Myocyte (in vitro differentiated cells): ENCODE measurements at places on chromosomes 1 and 21.

GRCh38 chr1:89739013-89739843, 81.6 kb upstream of the LRRC8D start:
- no peak for DNase-seq

- peak; percentile 52 for DNase-seq
These were observed 95.9 kb downstream of the RASAL2 start for GRCh38 chr1:178189814-178190213.

- DNase-seq, result no peak
These were observed 34.1 kb downstream of the OR2G3 start for GRCh38 chr1:247639381-247639981.

DNA sequence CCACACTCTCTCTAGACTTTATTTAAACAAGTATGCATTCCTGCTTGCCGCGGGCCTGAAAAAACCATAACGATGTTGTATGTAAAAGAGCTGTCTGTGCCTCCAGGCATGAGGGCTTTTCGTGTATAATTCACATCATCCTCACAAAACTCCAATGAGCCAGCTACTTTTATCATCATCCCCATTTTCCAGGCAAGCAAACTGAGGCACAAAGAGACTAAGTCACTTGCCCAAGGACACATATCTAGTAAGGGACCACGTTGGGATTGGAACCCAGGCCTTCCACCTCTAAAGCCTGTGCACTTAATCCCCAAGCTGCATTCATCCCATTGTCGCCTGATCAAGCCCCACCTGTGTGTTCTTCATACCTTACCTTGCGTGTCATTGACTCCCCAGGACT, 226.9 kb downstream of the KAZN start:
- no peak for DNase-seq

DNA sequence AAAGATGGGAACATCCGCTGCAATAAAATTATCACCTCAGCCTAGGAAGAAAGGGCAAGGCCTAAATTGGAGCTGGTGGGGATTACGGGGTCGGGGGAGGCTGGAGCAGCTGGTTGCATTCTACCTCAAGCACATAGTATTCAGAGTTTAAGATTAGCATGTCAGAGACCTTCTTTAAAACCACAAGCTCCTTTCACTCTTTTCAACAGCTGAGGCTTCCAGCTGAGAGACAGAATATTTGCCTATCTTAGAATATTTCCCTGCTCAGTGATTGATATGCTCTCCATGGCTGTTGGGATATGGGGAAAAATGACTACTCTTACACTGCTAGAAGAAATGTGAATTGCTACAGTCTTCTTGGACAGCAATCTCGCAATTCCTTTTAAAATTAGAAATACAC, 248.6 kb downstream of the TBX15 start:
- DNase-seq, result peak; percentile 66

- no peak for DNase-seq
These were observed 126.3 kb upstream of the TMPRSS2 start for GRCh38 chr21:41634211-41634694.

DNA sequence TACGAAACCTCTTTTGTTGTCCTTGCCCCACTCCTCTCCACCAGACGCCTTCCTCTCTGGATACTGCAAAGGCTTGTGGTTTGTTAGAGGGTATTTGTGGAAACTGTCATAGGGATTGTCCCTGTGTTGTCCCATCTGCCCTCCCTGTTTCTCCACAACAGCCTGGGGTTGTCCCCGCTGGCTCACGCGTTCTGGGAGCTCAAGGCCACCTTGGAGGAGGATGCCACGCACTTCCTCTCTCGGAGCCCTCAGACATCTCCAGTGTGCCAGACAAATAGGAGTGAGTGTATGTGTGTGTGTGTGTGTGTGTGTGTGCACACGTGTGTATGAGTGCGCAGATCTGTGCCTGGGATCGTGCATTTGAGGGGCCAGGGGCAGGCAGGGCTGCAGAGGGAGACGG, 37.6 kb upstream of the IL19 start:
- no peak for DNase-seq

GRCh38 chr1:54751426-54751825, 12.9 kb downstream of the PARS2 start:
- no peak for DNase-seq

- no peak for DNase-seq
These were observed 79.1 kb downstream of the TPR start for GRCh38 chr1:186295980-186296379.

DNA sequence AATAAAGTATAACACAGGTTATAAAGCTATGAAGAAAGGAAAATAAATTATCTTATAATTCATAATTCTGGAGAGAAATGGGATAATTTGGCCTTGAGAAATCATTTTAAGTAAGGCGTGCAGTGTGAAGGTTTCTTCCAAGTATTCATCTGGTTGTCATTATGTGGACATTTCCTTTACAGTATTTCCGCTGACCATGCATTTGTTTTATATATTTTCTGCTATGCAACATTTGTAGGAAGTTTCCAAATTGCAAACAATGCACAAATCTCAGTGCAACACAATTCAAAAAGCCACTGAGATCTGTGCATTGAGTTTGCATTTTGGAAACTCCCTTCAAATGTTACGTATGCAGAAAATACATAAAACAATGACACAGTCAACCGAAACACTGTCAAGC, 17.8 kb downstream of the ZNF670 start:
- DNase-seq, result no peak

DNA sequence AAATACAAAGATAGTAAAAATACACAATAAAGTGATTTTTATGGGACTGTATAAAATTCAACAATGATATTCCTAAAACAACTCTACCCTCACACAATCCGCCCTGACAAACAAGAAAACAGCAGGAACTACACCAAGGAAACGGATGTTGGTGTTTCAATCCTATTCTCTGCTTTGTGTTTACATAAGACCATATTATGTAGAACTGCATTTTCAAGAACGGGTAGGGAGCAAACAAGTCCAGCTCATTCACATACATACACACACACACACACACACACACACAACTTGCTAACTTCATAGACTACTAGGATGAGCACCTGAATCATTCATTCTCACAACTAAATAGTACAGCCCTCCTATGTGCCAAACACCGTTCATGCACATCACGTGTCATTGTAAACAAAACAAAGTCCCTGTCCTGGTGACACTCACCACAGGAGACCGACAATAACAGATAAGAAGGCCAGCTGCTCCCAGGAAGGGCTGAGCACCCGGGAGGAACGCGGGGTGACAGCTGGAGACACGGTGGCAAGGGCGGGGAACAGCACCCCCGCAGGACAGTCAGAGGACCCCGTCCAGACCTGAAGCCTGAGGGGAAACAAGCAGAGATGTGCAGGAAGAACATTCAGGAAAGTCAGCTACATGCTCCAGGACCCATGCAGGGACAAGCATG, 43.0 kb downstream of the NPHP4 start:
- DNase-seq, result peak; percentile 69

DNA sequence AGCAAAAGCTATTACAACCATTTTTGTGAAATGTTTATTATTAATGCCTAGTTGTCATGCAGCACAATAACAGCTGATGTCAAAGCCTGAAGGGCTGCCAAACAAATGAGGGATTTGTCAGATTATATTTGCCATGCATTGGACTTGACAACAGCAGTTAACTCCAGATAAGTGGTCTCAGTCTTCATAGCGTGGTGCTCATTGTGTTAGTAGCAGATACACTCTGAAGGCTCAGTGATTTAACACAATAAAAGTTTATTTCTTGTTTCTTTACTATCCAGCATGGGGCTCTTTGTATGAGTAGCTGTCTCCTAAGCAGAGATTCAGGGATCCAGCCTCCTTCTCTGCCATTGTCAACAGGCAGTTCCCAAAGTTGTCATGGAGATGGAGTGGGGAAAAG, 76.0 kb upstream of the PTGFRN start:
- DNase-seq, result no peak

DNA sequence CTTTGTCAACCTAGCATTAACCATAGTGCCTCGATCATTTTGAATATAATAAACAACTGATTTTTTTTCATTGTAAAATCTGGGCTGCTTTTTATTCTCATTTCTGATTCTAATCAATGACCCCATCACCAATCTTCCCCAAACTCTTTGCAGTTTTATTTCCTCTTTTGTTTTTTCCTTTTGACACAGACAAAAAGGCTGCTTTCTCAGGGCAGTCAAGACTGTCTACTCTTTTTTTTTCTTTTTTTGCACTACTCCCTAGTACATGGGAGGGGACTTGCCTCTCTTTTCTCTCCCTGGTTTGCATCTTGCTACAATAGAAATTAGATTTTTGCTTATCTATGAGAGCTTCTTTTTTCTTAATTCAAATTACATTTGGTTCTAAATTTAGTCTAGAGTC, 987.9 kb downstream of the ADGRL2 start:
- no peak for DNase-seq

DNA sequence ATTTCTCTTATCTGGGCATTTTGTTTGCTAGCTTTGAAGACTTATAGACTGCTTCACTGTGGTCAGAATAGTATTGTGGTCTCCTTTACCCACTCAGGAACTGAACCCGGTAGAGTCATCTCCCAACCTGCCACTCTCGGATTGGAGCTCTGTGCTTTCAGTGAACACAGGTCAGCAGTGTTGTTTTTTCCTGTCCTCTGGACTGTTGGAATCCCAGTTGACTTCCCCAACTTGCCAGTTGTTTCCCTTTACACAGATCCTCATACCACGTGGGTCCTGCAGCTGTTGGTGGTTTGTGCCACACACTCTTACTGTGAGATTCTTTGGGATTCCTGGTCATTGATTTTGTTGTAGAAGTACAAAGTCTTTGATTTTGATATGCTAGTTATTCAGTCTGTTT, 214.1 kb downstream of the DYRK1A start:
- peak; percentile 98 for DNase-seq

GRCh38 chr1:161379071-161379470, 11.4 kb upstream of the CFAP126 start:
- no peak for DNase-seq

- DNase-seq, result no peak
These were observed 48.3 kb upstream of the CAPZB start for GRCh38 chr1:19533626-19534025.

- peak; percentile 84 for DNase-seq
These were observed at the start of gene BCAR3 for GRCh38 chr1:93681101-93681988. BCAR3 (minus strand) TSS chr1:93681837; CDS start chr1:93674930, 6,907 bp downstream.
